Naive B cell (primary cell): ENCODE measurements at places on chromosomes 16 and 17. TPM values are rescaled to one million over a fixed set of nuclear protein-coding genes. Genes with fewer than 3 reads are reported as not detected.
A peak's percentile ranks its signal among the peaks of the same experiment; 100 is the strongest.

GRCh38 chr17:77637818-77638575 lies 320.5 kb upstream of the TNRC6C start:
- DNase-seq = no peak

DNA sequence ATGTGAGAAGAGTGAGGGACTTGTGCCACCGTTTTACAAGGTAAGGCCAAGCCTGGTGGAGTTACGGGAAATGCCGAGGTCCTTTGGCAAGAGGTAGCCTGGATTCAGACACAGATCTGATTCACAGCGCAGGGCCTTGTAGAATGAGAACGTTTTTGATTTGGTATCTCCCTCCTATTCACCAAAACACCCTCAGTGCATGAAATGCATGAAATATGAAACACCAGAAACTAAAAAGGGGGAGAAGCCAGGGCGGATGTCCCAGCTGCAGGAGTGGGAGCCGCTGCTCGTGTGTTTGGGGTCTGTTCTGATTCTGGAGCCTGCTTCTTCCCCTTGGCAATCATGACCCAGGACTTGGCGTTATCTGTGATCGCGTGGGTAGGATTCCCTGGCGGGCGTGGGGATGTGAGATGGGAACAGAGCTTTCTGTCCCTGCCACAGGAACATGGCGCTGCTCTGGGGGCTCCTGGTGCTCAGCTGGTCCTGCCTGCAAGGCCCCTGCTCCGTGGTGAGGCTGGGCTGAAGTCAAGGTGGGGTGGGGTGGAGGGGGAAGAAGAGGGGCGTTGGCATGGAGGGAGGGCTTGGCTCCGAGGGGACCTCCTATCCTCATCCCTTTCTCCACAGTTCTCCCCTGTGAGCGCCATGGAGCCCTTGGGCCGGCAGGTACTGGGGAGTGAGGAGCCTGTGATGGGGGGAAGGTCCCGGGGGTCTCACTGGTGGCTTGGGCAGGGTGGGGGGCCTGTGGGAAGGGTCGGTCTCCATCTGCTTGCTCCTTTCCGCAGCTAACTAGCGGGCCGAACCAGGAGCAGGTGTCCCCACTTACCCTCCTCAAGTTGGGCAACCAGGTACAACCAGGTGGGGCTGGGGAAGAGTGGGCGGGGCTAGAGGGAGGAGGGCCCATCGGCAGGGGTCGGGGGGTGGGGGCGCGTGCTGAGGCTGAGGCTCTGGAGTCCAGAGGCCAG lies 2.2 kb downstream of the SERPINF2 start:
- DNase-seq = no peak

The PRAC2 gene
- not detected for polyA plus RNA-seq

DNA sequence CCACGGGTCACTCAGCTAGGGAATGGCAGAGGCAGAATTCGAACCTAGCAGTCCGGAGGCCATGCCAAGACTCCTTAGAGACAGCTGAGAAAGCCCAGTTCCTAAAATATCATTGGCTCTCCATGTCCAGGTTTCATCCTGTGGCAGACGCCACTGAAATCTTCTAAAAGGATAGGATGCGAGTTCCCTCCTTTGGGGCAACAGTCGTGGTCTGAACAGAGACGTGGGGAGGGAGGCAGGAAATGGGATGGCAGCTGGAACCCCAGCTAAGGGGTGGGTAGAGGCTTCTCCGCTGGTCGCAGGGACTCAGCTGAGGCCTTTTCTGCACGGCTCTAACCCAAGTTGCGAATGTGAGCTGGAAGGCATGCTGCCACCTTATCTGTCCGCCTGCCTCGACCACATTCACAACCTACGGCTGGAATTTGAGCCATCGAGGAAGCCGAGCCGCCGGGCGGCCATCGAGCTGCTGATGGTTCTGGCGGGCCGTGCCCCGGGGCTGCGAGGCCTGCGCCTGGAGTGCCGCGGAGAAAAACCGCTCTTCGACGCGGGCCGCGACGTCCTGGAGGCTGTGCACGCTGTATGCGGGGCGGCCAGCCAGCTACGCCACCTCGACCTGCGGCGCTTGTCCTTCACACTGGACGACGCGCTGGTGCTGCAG lies 1.9 kb upstream of the HSF4 start:
- DNase-seq = no peak

The TEKT1 gene
- not detected for polyA plus RNA-seq

The CFAP97D1 gene
- polyA plus RNA-seq = not detected

The RAMP2 gene
- polyA plus RNA-seq = not detected

GRCh38 chr17:17196776-17197175 lies 9.4 kb downstream of the PLD6 start:
- DNase-seq = no peak

DNA sequence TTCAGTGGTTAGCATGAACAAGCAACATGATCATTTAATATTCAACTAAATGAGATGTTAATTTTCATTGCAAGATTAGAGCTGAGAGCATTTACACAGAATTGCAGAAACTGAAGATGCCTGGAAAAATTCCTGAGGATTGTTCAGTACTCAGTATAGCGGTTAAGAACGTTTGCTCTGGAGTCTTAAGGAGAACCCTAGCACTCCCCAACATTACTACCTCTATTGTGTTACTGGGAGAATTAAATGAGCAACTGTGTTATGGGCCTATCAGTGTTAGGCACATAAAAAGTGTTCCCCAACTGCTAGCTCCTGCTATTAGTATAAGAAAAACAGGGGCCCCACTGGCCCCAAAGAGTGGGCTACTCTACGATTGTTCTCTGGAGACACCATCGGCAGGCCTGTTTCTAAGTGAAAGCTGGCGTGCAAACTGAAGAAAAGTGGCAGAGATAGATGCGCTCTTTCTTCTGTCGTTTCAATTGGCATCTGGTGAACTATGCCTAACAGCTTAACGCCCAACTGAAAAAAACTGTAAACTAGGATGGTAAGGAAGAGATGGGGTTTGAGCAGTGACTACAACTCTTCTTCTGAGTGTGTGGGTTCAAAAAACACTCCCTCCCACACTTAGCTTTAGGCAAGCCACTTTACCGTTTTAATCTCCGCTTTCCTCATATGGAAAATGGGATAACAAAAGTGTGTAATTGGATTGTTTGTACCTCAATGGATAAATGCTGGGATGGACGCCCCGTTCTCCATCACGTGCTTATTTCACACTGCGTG lies 1.3 kb downstream of the CDR2 start:
- DNase-seq = no peak

- DNase-seq = peak; percentile 30
Measured at GRCh38 chr17:73644145-73645049, at the start of gene SDK2. Gene SDK2 (minus strand): TSS chr17:73644445. CDS start chr17:73644088, 357 bp downstream.

- no peak for DNase-seq
Measured at GRCh38 chr17:37750292-37750691, 5.4 kb upstream of the HNF1B start.

The AOC2 gene
- polyA plus RNA-seq = not detected

GRCh38 chr17:15261802-15262290 lies 3.3 kb downstream of the PMP22 start:
- DNase-seq = no peak

The OR1A1 gene
- polyA plus RNA-seq = not detected
